CD4-positive, alpha-beta memory T cell (primary cell): ENCODE measurements at places on chromosomes 16 and 17.
A peak's percentile ranks its signal among the peaks of the same experiment; 100 is the strongest.

GRCh38 chr17:7852919-7853690 lies 1.8 kb upstream of the TMEM88 start:
- peaks cover 18% of the 10 kb centered on the region for H3K36me3 ChIP-seq
- no peak for DNase-seq
- no peak overlapping the region for H3K27ac ChIP-seq
- no peak overlapping the region for H3K4me3 ChIP-seq
- peaks cover 33% of the 10 kb centered on the region for H3K4me1 ChIP-seq

DNA sequence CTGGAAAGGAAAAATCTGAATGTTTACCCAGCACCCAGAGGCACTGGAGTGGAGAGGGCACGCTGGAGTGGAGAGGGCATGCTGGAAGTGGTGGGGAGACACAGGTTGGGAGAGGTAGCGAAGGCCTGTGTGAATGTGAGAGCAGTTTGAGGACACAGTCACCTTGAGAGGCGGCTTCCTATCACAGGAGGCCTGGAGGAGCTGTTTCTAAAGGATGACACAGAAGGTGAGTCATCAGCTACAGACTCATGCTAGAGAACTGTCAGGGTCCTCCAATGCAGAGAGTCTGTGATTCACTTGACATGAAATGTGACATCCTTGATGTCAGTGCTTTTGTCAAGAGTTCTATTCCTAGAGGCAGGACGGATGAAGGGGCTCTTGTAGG lies 13.8 kb downstream of the CTRL start:
- H3K4me3 ChIP-seq = no peak overlapping the region
- H3K27me3 ChIP-seq = no peaks in the 10 kb centered on the region
- H3K4me1 ChIP-seq = peaks cover 8% of the 10 kb centered on the region
- no peak for DNase-seq
- H3K36me3 ChIP-seq = peaks cover 3% of the 10 kb centered on the region

GRCh38 chr16:27460663-27461482 lies 58.9 kb downstream of the IL21R start:
- peaks cover 67% of the 10 kb centered on the region for H3K4me1 ChIP-seq
- DNase-seq = no peak
- no peak overlapping the region for H3K27ac ChIP-seq
- H3K27me3 ChIP-seq = no peaks in the 10 kb centered on the region
- peaks cover 20% of the 10 kb centered on the region for H3K36me3 ChIP-seq

GRCh38 chr16:8816967-8817655 lies 19.5 kb downstream of the PMM2 start:
- peaks cover 55% of the 10 kb centered on the region for H3K36me3 ChIP-seq
- no peaks in the 10 kb centered on the region for H3K27me3 ChIP-seq

GRCh38 chr17:81020443-81020766 lies 14.5 kb upstream of the BAIAP2 start:
- no peaks in the 10 kb centered on the region for H3K36me3 ChIP-seq
- DNase-seq = no peak
- no peak overlapping the region for H3K27ac ChIP-seq
- H3K4me3 ChIP-seq = no peak overlapping the region

DNA sequence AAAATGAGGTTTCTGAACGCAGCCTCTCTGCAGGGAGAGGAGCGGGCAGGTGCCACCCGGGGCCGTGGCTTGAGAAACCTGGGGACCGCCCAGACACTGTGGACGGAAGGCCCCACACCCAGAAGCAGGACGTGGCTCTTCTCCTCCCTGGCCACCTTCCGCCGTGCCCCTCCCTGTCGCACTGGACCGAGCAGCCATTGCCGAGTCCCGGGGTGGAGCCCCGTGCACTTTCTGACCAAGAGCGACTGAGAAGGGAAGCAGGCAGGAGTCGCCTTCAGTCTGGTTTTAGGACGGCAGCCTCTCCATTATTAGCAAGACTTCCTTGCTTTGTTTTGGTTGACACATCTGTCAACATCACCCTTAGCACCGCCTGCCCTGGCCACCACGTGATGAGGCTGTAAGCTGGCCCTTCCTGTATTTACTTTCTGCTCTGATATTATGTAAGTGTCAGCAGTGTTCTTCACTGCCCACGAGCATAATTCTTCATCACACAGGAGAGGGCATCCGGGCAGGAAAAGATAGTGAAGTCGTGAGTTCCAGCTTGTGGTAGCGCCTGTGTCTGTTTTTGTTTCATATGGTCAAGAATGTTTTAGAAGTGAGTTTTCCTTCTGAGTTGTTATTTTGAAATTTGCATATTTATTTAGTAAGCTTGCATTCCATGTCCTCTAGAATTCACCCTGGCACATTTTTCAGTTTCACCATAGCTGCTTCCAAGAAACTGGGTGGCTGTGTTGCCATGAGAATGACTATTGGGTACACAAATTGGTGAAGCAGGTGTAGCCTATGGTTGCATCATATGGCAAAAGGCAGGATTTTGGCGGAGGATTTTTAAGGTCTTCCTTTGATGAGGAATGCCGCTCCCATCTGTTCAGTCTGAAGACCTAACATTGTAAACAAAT lies 1.0 kb downstream of the HERPUD1 start:
- peak overlapping the region; percentile 51 for H3K4me3 ChIP-seq
- peaks cover 23% of the 10 kb centered on the region for H3K36me3 ChIP-seq
- no peaks in the 10 kb centered on the region for H3K27me3 ChIP-seq
- DNase-seq = peak; percentile 47
- H3K27ac ChIP-seq = peak overlapping the region; percentile 96

DNA sequence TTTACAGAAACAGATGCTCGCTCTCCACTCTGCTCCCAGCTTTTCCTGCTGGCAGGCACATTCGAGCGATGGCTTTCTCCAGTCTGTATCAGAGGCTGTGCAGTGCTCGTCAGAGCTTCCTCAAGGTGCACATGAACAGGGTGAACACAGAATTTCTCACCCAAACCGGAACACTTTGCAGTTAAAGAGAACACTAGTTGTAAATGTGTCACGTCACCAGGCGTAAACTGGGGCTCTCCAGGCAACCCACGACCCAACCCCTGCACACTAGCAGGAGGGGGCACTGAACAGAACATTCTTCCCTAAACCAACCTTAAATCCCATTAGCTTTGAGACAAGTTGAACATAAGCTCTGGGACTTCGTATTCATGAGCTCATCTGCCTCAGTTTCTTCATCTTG lies 119.0 kb downstream of the RMI2 start:
- H3K27me3 ChIP-seq = no peaks in the 10 kb centered on the region
- H3K4me3 ChIP-seq = no peak overlapping the region
- no peak for DNase-seq
